ENCODE measurements at places on chromosomes 3 and 15.

DNA sequence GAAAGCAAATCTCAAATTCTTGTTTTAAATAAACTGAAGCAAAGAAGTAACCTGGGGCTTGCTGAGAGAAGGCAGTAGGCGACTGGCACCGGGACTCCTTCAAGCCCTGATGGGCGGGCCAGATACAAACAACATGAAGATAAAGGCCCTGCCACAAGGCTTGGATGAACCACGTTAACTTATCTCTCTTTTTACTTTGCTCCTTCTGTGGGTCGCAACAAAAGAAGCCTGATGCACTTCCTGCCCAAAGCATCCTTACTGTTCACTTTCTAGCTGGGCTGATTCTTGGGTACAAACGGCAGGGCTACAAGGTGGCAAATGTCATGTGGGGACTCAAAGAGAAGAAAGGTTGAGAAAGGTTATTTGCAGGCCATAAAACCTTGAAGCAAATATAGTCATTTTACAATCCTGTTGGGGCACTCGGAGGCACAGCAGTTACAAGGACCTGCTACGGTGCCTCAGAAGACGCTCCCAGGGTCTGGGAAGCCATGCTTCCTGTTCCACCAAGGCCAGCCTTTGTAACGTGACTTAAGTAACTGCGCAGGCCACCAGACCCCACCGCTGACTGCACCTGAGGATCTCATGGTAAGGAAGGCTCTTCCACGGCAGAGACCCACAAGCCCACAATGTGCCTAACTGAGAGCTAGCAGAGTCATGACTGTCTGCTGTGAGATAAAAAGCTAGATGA, 71.1 kb downstream of the CHSY1 start:
- DNase-seq: no peak

- no peak for DNase-seq
Observed at GRCh38 chr3:28672406-28672805, 323.8 kb upstream of the AZI2 start.

- DNase-seq: peak; percentile 62
Observed at GRCh38 chr3:119647171-119647570, 13.2 kb downstream of the POPDC2 start.

DNA sequence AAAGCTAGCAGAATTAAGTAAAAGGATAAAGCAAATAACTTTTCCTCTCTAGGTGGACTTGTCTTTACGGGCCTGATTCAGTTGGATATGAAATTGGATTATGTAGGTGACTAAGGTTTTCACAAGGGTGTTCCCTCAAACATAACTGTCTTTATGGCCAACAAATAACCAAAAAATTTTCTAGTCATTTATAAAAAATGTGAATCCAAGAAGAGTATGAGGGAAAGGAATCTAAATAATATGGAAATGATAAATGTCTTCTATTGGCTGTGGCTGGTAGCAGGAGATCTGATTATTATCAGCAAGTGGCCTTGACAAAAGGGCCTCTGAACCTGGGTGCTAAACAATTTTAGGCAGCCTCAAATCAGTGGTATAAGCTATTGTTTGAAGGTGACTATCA, 594.0 kb upstream of the UBE2E2 start:
- DNase-seq: no peak

DNA sequence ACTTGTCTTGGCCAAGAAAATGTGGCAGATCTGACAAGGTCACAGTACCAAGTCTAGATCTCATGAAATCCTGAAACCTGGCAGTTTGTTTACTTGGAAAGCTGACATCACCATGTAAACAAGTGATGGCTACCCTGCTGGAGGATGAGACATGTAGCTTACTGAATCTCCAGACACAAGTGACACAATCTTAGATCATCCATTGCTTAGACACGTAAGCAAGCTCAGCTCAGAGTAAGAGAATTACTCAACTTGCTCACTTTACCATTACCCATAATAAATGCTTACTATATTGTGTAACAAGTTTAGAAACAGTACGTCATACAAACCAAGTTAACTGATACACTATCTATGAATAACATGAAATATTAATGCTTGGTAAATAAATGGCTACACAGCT, 263.8 kb downstream of the TBC1D5 start:
- DNase-seq: no peak

DNA sequence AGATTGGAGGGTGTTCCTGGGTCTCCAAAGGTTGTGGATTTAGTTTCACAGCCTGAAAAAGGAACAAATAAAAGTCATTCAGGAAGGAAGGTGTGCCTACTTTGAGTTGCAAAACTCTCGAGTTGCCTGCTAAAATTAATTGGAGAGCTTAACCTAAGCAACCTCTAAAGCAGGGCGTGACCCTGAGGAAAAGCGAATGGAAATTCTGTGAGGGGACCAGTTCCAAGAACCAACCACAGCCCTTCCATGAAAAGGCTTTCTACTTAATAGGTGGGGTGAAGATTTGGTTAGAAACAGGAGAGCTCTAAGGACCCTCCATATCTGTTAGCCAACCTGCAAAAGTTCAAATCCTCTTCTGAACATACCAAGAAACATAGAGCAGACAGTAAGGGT, 1.5 kb downstream of the CD80 start:
- no peak for DNase-seq

GRCh38 chr3:4351164-4351855, 48.1 kb downstream of the SETMAR start:
- DNase-seq: no peak

DNA sequence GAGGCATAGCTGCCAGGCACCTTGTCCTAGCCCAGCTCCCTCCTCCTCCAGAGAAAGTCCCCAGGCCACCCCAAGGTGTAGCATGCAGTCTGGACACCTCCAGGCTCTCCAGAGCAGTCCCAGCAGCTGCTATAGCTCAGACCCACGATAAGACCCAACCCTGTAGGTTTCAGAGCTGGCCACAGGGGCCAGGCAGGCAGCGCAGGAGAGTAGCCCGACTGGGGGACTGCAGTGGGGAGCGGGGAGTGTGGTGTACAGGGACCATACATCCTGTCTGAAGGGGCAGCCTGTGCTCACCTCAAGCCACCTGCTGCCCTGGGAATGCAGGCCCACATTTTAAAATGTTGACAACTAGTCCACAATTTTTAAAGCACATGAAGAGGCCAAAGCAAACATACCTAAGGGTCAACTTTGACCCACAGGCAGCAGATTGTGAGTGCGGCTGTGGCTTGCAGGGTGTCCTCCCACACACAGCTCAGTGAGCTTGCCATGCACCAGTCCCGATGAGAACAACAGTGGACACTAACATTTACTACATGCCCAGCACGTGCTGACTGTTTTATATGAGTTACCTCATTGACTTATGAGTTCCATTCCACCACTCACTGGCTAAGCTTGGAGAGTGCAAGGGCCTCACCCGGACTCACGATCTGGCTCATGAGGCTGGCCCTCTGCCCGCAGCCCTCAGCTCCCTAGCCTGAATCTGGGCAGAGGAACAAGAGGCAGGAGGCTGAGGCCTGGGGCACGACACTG, 81.4 kb downstream of the DNAJB8 start:
- DNase-seq: no peak

- DNase-seq: no peak
Observed at GRCh38 chr3:171566803-171567422, 106.7 kb upstream of the TNIK start.

GRCh38 chr15:63357061-63357460, 24.6 kb downstream of the CA12 start:
- DNase-seq: no peak

GRCh38 chr3:60528651-60529050, 722.6 kb downstream of the FHIT start:
- no peak for DNase-seq

GRCh38 chr3:153976891-153977554, 144.2 kb upstream of the ARHGEF26 start:
- no peak for DNase-seq

DNA sequence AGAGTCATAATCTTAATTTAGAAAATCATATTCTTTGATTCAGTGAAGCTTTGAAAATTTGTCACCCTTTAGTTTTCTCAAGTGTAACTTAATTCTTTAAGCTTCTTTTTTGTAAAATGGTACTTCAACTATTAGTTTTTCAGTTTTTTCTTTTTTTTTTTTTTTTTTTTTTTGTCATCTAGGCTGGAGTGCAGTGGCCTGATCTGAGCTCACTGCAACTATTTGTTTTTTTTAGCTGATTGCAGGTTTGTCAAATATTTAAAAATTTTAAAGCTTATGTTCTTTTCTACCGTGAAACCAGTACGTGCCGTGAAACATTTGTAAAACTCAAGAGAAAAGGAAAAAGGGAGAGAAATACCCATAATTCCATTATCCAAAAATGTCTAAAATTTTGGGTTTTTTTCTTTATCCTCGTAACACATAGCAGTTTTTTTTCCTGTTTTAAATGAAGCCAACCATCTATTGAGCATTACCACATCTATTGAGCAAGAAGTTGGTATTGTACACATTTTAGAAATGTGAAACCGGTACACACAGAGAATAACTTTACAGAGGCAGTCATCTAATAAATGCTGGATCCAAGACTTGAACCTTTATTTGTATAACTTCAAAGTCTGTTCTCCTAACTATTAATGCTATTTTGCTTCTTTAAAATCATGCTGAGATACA, 25.7 kb downstream of the ECT2 start:
- no peak for DNase-seq

- DNase-seq: no peak
Observed at GRCh38 chr3:89264037-89264560, 156.7 kb downstream of the EPHA3 start.

DNA sequence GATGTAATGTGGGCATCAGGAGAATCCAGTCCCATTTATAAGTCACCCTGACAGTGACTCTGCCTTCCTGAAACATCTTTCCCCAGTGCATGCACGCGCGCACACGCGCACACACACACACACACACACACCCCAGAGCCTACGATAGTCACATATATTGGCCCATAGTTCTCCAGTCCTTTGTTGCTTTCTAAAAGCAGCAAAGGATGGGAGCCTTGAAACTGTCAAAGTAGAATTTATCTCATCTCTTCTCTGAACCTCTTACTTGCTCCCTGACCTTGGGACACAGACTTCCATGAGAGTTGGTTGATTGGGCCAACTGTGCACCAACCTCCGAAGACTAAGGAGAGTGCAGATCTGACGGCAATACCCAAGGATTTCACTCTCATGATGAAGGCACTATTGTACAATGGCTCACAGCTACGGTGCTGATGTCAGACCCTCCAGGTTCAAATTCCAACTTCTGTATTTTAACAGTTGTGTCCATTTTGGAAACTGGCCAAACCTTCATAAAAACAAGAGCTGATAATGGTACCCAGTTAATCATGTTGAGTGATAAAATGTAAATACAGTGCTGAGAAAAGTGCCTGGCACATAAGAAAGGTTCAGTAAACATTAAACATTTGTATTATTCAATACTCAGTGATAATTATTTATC, 8.3 kb downstream of the CPA3 start:
- no peak for DNase-seq

DNA sequence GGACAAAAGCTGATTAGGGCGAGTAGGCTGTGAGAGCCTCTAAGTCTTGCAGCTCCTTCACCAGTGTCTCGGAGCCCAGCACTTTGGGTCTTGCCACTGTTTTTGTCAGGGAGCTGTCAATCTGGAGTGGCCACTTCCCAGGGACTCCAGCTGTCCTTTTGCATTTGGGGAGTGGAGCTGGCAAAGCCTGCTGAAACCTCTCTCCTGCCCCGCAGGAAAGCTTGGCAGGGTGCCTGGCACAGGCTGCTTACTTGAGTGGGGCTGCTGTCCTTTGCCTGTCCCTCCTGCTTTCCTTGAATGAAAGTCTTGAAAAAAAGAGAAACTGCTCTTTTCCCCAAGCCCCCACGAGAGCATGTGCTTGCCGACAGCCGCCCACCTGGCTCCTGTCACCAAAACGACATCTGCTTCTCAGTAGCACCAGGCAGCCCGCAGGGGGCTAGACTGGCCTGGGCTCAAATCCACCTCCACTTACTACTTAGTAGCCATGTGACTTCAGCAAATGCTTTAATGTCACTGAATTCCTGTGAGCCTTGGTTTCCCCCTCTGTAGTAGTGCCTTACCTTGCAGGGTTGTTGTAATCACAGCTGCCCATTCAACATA, 13.7 kb downstream of the USP13 start:
- no peak for DNase-seq

All from osteocyte (in vitro differentiated cells).